GM10248 (cell line): ENCODE measurements at places on chromosomes 5 and 9.
A peak's percentile ranks its signal among the peaks of the same experiment; 100 is the strongest.

DNA sequence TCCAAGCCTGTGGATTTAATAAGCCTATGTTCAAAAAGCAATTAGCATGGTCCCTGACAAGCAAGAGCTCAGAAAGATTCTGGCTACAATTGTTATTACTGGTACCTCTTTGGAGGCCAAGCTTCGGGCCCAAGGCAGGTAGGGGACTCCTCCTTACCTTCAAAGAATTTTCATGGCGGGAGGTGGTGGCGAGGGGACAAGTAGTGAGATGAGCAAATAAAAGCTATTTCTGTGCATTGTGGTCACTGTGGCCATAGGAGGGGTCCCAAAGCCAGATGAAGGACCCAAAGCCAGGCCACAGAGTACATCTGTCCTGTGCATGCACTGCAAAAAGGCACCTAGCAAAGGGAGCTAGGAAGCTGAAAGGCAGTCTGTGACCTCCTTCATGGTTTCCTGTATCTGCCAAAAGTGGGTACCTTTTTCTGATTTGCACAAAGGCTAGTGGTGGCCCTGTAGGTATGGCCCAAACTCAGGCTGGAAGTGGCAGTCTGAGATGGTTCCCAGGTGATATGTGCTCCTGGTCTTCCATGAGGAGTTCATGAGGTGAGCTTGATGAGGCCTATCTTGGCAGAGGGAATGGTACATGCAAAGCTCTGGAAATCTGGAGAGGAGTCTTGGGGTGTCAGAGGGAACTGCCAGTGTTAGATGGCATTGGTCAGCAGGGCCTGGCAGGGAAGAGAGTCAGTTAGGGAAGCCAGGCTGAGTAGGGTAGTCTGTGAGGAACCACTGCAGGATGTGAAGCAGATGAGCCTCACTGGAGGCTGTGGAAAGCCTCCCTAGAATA, 3.3 kb upstream of the CXXC5 start:
- no peak for DNase-seq

DNA sequence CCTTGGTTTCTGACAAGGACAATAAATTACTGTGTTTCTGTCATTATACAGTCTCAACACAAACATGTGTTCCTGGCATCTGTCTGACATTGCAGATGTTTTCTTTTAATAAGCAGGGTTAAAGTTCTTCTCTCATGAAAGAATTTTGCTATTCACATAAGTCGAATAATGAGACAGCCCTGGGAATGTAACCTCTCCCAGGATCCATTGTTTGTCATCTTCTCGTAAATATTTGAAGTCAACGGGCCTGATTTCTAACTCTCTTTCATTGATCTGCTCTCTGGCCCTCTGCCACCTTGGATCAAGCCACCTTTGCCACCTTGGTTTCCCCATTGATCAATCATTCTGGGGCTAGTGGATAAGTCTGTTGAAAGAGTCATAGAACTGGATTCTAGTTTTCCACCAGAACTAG, 12.9 kb upstream of the CAST start:
- DNase-seq, result no peak

DNA sequence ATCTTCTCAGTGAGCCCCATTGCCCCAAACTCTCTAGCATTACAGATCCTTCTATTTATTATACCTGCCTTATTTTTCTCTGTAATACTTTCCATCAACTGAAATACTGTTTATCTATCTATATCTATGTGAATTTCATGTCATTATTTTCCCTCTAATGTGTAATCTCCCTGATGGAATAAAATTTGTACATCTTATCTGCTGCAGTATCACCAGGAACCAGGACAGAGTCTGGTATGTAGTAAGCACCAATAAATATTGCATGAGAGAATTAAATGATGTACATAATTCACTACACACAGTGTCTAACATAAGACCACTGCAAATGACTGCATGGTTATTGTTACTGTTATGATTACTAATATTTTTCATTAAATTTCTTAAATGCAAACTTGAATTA, 759.1 kb downstream of the PRELID2 start:
- no peak for DNase-seq

DNA sequence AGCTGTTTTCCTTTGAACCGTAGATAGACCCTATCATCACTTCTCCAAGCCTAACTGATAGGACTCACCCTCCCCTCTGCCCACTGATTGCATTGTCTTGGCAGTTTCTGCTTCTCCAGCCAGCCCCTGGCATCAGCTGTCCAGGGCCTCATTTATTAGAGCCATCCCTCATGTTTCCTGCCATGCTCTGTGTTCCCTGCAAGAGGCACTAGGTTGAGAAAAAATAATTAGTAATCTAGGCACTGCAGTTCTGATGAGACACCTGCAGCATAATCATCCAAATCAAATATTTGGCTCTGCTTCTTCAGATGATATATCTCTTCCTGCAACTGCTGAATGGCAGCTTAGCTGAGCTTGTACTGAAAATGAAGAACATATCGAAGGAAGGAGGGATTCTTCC, 303.0 kb upstream of the TLE4 start:
- no peak for DNase-seq

GRCh38 chr9:129685220-129685932, 19.9 kb downstream of the PRRX2 start:
- no peak for DNase-seq

- DNase-seq, result no peak
Observed at GRCh38 chr9:81776390-81776789, 87.0 kb upstream of the TLE1 start.

- DNase-seq, result no peak
Observed at GRCh38 chr9:12737871-12738270, 36.9 kb upstream of the LURAP1L start.

DNA sequence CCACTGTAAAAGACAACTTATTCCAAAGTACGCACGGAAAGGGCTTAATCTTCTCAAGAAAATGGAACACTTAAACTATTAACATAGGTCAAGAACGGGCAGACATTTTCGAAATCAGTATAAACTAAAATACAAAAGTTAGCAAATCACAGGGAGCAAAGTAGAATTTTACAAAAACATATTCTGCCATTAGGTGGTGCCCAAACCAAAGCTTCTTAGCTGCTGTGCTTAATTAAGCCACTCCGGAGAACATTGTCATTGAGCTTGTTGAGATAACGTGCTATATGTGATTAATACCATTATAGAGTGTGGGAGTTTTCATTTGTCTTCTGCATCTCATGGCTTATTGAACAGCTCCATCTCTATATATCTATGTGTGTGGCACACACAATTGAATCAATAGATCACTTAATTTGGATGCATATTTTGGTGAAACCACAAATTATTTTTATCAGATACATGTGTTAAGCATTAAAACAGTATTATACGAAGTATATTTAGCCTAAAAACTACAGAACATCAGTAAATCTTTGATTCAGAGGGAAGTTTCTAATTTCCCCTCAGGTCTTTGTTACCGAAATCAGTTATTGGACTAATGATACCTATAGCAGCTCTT, 23.4 kb downstream of the UBLCP1 start:
- no peak for DNase-seq

GRCh38 chr9:100865111-100865510, 163.4 kb upstream of the PLPPR1 start:
- no peak for DNase-seq

- DNase-seq, result no peak
Observed at GRCh38 chr9:36029765-36030528, 6.8 kb upstream of the RECK start.

- DNase-seq, result peak; percentile 23
Observed at GRCh38 chr9:90141723-90142122, 500.9 kb downstream of the DIRAS2 start.

GRCh38 chr5:127926974-127927373, 156.6 kb upstream of the SLC12A2 start:
- DNase-seq, result no peak

GRCh38 chr5:116145416-116145815, 60.6 kb downstream of the COMMD10 start:
- no peak for DNase-seq
